ENCODE measurements at places on chromosomes 5 and 9.

DNA sequence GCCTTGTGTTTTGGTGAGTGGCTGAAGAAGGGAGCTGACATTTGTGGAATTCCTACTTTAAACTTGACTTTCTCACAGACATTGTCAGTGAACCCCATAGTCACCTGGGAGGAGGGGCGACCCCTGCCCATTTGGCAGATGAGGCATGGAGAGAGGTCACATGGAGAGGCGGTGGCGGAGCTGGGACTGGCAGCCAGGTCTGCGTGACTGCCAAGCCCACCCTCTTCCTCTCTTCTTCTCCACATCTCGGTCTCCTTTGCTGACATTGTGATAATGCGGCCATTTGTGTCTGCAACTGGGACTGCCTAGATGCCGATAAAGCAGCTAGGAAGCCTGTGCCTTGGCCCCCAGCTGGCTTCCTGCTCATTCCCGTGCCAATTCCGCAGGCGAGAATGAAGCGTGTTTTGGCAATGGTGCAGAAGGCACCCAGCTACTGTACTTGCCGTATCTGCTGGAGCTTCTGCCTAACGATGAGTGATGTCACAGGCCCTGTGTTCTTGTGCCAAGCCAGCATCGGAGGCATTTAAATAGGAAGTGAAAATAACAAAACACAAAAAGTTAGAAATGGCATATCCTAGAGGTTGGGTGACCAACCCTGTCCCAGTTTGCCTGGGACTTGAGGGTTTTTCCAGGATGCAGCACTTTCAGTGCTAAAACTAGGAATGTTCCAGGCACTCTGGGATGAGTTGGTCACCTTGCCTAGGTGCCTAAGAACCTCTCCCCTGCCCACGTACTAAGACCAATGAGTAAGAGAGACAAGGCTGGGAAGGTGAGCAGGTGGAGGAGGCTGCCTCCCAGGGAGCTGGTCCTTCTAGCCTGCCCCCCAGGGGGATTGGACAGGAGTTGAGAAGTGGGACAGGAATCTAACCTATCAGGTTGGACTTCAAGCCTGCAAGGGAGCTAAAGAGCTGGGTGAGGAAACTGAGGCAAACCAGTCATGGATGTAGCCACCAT is 23.6 kb downstream of the OLFML2A start:
- peak; percentile 24 for DNase-seq

DNA sequence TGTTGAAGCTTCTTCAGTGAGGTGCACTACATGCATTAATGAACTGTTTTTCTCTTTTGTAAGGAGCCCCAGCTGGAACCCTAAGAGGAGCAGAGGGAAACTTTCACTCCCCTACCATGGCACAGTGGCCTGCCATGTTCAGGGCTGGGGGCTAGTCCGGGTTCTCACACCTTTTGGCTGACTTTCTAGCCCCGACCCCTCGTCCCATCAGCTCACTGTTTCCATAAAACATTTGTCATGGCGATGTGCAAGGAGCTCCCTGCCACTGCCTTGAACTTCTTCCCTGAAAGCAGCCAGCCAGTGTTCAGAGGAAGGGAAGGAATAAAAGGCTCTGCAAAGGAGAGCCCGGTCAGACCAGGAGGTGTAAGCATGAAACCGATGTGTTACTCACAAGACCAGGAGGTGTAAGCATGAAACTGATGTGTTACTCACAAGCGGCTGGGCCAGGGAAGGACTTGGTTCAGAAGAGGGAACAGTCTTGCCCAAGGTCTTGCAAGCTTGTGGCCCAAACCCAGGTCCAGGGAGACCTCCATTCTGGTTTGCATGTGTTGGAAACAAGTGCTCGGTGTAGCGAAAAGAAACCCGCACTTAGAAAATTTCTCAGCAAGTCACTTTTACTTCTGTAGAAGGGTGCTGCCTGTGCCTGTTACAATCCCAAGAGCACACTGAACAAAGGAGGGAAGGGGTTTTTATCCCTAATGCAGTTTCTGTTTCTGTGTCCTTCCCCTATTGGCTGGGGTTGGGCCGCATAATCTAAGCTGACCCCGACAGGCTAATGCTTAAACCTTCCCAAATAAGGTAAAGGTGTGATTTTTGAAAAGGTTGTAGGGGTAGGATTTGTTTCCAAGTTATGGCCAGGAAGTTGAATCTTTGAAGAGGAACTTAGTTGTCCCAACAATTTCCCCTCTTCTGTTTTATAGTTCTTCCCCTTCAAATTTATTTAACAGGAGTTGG is 3.4 kb upstream of the ABO start:
- no peak for DNase-seq

GRCh38 chr5:93279296-93279963 is 301.6 kb downstream of the NR2F1-AS1 start:
- DNase-seq, result peak; percentile 6

GRCh38 chr9:94918038-94918753 is 191.7 kb downstream of the AOPEP start:
- no peak for DNase-seq

DNA sequence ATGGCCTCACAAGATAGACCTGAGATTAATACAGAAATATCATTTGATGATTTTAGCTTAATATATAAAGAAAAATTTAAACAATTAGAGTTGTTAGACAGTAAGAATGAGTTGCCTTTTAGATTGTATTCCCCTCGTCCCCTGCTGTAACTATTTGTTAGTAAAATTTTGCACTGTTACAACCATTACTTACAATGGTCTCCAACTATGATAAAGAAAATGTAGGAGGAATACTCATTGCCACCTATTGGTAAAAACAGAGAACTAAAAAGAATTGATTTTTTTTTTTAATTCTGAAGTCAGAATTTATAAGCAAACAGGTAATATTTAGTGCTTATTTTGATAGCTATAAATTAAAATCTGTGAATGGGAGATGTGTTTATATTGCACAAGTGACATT is 937.6 kb downstream of the TLE4 start:
- no peak for DNase-seq

DNA sequence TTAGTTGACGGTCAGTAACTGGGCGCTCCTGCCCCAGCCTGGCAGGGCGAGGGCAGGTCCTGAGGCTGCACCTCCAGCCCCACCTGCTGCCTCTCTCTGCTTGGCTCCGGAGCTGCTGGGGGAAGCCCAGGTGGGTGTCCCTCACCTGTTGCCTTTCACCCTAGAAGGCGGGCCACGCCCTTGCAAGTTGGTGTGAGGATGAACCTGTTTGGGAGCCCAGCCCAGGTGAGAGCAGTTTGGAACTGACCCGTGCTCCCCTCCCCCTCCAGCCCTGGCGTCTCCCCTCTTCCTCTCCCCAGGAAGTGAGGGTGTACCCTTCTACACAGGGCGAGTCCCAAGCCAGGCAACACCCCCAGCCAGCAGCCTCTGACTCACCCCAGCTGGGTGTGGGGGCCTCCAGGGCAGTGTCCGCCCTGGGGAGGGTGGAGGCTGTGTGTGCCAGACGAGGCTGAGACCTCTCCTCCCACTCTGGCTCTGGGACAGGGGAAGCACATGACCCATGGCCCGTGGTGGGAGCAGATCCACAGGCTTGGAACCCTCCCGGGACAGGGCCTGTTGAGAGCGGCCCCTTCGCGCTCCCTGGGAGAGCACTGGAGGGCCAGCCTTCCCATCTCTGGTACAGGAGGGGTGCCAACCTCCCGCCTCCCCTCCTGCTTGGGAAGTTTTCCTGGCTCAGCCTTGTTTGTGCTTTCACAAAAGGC is 10.4 kb downstream of the LRRC8A start:
- DNase-seq, result peak; percentile 94

DNA sequence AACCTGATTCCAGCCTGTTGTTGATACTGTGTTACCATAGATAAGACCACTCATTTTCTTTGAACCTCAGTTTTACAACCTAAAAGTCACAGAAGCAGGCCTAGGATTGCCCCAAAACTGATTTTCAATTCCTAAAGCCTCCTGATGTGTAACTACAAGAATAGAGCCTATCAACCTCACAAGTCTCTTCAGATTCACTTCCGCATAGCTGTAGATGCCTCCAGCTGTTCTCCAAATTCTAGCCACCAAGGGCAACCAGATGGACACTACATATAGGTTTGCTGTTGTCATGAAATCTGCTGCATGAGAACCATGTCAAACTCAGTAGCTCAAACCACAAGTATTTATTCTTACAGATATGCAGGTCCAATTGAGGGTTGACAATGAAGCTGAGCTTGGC is 143.5 kb downstream of the SPATA31D1 start:
- no peak for DNase-seq

DNA sequence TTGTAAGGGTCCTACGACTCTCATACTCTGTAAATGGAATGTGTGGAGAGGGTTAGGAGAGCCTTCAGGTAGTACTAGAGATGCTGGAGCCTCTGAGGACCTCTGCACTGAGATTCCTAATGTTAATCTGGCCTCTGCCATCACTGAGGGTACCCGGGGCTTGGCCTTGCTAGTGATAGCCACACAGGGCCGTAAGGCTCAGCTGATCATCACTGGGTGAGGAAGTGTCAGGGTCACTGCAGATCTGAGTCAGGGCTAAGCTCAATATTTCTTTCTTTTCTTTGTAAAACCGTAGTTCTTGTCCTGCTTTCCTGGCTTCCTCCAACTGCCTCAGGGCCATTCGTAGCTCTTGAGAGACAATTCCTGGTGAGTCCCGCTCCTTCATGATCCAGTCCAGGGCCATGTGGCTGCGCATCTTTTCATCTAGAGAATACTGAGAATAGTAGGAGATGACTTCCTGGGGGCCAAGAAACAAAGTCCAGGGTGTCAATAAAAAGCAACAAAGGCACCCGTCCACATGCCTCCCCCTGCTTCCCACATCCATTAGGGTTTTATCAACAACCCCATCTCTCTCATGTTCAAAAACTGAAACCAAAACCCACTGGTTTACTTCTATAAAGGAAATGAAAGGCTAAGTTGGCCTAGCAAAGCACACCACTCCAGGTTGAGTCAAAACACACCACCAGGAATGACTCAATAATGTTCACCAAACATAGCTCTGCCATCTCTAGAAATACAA is 47.7 kb downstream of the LIX1 start:
- DNase-seq, result no peak

- peak; percentile 53 for DNase-seq
These were observed 150.1 kb downstream of the OSTF1 start for GRCh38 chr9:75238311-75238976.

GRCh38 chr5:9125852-9126251 is 420.0 kb downstream of the SEMA5A start:
- DNase-seq, result no peak

DNA sequence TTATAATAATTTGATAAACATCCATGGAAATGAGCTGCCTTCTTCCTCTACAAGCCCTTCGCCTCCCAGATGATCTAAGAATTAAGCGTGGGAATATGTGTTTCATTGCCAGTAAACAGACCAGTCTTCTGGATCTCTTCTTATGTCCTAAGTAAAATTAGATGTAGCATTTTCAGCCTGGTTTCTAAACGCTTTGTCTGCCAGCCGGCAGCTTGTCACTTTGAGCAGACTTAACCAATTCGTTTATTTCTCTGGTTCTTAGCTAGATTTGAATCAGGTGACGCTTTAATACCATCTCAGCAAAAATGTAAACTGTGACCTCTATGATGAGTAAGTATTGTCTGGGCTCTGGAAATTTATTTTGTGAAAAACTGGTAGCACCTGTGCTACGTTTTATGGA is 380.6 kb upstream of the NUDT12 start:
- DNase-seq, result no peak
